ENCODE measurements at places on chromosomes 12 and 14.
A peak's percentile ranks its signal among the peaks of the same experiment; 100 is the strongest.

GRCh38 chr12:47741340-47741703 lies 16.0 kb upstream of the ENDOU start:
- DNase-seq, result peak; percentile 89

DNA sequence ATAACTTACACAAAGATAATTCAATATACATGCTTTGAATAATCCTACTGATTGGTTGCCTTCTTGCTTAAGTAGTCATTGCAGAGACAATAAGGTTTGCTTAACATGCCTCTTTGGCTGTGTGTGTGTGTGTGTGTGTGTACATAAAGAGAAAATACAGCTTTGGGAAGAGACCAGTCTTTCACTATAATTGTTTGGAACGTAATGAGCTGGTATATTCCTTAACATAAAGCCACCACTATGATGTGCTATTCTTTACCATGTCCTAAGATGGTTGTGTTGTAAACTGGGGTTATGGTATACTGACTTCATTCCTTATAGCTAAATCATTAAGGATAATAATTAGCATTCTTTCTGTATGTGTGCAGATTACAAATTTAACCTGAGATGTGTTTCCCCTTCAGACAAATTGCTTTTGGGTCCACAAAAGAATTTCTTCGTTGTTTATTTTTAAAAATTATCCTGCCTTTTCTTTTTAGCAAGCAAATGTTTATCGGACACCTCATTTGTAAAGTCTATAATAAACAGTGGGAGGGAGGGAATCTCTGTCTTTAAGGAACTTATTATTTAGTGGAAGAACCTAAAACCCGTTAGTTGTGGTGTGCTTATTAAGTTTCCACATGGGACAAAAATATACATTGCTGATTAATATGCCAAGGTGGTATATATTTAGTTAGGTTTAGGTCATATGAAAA lies 74.4 kb downstream of the TMX1 start:
- DNase-seq, result no peak

DNA sequence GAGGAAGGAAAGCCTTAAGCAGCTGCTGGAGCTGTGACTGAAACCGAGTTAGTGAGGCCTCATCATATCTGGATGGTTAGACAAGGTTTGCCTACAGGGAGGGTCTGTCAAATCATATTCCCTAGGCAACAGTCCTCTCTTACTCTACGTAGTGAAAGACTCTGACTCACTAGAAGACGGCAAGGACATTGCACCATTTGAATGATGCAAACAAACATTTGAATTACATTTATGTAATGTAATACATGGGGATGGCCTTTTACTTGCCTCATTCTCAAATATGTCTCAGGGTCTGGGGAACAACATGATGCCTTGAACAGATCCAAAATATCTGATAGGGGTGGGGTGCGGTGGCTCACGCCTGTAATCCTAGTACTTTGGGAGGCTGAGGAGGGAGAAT lies 29.8 kb upstream of the STRAP start:
- no peak for DNase-seq

- no peak for DNase-seq
These were observed 672.5 kb upstream of the TMEM132C start for GRCh38 chr12:127594351-127594970.

- no peak for DNase-seq
These were observed 34.8 kb upstream of the APPL2 start for GRCh38 chr12:105270671-105271255.

DNA sequence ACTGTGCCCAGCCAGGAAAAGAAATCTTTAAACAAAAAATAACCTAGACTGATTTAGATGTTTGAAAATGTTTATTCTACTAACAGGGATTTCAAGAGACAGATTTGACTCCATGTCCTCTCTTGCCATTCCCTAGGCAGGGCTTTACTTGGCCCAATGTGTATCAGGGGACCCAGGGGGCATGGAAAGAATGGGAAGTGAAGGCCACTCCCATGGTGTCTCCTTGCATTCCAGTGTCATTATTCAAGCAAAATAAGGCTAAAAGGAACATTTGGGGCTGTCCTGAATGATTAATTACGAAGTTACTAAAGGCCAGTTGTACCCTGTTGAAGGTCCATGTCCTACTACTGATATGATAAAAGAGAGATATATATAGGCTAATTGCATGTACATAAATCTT lies 151.9 kb upstream of the ATF7IP start:
- no peak for DNase-seq

- no peak for DNase-seq
These were observed 26.1 kb upstream of the MYF6 start for GRCh38 chr12:80681287-80681686.

GRCh38 chr12:67661311-67662021 lies 12.9 kb downstream of the DYRK2 start:
- DNase-seq, result no peak

GRCh38 chr12:58502226-58502625 lies 418.1 kb downstream of the LRIG3 start:
- no peak for DNase-seq

GRCh38 chr12:49658276-49658675 lies 34.9 kb downstream of the PRPF40B start:
- DNase-seq, result no peak

GRCh38 chr14:91299121-91300115 lies 54.9 kb upstream of the GPR68 start:
- no peak for DNase-seq

GRCh38 chr12:93946542-93947150 lies 201.7 kb upstream of the PLXNC1 start:
- no peak for DNase-seq

GRCh38 chr12:1422604-1423315 lies 171.6 kb downstream of the FBXL14 start:
- DNase-seq, result no peak

DNA sequence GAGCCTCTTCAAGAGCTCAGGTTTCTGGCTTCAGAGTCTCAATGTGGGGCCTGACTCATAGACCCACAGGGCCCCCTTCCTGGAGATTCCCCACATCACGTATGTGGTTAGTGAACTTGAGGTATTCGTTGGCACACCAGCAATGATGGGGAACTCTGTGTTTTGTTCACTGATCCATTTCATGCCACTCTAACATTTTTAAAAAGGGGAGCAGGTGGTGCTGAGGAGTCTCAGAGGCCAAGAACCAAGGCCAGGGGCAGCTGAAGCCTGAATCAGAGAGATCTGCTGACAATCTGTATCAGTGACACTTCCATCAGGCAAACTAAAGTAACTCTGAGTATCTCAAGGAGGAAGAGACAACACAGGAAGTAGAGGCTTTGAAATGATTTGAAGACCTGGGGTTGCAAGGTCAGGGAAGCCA lies 323.4 kb downstream of the VRK1 start:
- no peak for DNase-seq

DNA sequence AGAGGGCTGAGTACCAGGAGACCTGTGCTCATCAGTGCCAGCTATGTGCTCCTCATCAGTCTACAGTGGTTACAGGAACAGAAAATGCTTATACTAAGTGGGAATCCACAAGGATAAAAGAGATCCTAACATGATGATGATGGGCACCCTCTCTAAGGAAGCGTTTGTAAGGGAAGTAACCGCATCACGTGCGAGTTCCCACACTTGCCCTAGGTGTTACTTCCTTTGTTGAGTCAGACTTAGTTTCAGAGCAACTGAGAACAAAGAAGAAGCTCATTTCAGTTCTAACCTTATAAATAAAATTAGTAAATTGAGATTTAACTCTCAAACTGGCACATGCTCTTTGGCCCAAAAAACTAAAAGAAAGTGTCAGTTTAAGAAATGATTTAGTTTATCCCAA lies 956.4 kb upstream of the TMEM132C start:
- no peak for DNase-seq

GRCh38 chr12:83801972-83802371 lies 1110.6 kb downstream of the SLC6A15 start:
- DNase-seq, result no peak

DNA sequence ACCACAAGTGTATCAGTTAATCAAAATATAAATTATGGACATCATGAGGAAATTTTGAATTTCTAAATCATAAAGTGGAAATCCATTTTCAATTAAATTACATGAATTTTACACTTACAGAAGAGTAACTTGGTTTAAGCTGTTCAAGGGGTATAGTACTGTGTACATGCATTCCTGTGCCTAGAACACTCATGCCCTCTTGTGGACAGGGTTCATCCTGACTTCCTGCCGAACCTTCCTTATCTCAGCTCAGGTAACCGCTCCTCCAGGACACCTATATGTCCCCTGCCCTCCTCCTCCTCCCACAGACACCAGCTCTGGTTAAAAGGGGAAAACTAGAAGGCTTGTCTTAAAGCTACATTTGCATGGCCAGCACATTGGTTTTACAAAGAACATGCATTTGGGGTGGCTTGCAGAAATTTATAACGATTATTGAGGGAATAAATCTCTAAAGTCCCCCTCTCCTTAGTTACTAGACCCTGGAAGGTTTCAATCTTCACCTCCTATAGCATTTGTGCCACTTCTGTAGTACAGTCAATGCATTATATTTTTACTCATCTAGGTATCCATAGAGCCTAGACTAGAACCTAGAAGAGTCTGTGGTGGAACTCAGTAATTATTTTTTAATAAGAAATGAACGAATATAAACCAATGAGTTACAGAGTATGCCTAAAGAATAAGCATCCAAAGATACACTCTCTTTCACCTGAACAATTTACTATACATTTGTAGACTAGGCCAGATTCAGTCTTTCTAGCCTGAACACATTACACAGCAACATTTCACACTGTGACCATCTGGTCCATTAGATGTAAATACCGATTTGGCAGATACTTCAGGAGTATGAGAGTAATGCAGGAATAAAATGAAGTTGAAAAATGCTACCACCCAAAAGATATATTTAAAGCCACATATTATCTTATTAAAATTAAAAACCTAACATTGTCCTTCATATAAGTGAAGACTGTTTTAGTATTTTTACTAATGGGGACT lies 345.6 kb downstream of the PAWR start:
- DNase-seq, result no peak

DNA sequence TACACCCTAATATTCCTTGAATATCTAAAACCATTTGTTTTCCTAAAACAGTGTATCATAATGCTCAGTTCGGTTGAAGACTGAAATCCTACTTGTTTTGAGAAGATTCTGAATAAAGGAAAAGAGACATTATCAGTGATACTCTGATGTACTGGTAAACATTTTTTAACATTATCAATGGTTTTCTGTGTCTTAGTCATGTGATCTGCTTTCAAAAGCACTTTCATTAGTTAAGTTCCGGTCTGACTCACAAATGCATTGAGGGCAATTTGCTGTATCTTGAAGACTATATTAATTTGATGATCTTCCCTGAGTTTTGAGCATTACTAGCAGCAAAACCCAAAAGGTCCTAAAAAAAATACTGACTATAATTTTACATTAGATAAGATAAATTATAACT lies 145.6 kb downstream of the PRKD1 start:
- DNase-seq, result no peak

GRCh38 chr12:112716099-112717093 lies 75.2 kb upstream of the RPH3A start:
- no peak for DNase-seq

DNA sequence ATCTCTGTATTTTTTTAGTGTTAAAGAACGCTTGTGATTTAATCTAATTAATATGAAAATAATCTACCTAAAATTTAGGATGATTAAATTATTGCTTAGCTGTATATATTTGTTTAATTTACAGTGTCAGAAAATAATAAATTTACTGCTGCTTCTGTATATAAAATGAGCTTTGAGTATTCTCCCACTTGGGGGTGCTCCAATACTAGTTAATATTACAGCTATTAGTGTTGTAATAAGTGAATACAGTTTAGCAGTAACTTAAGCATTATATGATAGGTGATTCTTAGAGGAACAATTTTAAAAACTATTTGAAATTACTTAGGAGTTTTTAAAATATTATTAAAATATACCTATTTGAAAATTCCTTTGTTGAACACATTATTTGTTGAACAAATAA lies 62.2 kb downstream of the PAPOLA start:
- no peak for DNase-seq

- DNase-seq, result no peak
These were observed 219.4 kb downstream of the CNTN1 start for GRCh38 chr12:40911676-40912075.

DNA sequence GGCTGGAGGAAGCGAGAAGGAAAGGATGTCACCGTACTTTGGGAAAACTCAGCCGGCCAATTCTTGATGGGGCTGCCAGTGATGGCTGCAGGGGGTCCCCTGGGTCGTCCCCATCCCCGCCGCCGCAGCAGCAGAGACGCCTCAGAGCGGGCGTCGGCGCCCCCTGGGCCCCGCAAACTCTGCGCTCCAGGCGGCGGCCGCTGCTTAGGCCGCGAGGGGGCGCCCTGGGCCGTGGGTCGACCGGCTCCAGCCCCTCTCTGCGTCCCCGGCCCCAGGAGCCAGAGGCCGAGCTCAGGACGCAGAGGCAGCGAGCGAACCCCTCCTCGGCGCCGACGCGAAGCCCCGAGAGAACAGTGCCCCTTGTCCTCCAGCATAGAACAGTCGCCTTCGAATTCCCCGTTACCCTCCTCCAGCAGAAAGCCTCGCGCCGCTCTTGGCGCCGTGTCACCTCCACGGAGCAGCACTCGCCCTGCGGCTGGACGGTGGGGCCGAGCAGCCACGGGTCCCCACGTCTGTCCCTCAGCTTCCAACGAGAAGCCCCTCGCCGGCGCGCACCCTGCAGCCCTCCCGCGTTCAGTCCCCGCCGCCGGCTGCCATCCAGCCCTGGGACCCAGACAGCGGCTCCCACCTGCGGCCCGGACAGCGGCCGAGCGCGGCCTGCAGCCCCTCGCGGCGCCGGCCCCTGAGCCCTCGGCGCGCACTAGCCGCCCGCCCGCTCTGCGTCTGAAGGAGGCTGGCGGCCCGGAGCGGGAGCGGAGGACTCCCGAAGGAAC lies 106.6 kb downstream of the PRICKLE1 start:
- peak; percentile 89 for DNase-seq

DNA sequence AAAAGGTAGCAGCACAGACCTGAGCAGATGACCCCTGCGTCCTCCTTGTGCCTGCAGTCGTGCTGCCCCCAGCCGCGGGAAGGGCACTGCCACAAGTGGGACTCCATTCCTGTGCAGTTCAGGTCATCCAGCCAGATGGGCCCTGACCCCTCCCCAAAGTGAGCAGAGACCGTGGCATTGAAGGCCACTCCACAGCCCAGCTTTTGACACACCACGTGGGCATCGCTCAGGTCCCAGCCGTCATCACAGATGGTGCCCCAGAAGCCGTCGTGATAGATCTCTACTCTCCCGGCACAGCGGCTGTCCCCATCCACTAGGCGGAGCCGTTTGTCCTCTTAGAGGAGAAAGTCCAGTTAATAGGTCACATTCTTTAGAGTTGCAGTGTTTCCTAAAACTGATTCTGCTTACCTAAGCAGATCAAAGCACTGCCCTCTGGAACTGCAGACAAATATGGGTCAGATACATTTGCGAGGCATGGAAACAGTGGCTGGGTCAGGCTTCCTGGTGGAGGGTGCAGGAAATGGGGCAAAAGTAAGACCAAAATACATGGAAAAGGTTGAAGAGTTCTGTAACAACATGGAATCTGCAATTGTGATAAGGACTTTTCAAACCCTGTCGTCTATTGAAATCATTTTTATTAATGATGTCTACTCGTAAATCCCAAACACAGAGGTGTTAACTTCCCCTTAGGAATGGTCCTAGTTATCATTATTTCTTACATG lies 69.4 kb downstream of the CD163L1 start:
- DNase-seq, result peak; percentile 23
